ENCODE measurements at places on chromosomes 7 and 10.

GRCh38 chr10:110254467-110254866, 47.1 kb downstream of the MXI1 start:
- no peak for DNase-seq

DNA sequence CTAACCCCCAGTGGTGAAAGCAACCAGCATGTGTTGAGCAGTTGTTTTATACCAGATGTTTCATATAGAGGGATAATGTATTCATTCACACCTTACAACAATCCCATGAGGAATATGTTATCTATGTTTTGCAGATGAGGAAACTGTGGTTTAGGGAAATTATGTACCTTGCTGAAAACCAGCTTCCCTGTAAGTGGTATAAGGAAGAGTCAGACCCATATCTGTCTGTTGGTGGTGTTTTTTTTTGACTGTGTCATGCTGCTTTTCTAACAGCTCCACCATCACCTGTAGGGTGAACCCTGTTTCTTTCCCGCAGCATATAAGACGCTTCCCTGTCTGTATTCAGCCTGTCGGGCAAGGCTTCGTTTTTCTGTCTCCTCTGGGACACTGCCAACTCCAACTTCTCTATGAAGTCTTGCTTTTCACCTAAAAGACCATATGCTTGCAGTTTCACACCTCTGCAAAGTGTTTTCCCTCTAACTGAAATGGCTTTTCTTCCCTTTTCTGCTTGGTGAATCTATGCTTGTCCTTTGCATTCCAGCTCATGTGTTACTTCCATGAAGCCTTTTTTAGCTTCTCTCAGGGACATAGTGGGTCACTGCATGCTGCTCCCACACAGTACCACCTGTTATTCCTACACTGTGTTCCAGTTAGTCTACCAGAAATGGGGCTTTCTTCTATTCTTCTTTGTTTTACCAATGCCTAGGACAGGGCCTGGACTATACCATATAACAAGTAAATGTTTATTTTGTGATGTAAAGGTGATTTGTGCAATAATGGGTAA, 92.8 kb downstream of the ST7 start:
- DNase-seq: no peak

DNA sequence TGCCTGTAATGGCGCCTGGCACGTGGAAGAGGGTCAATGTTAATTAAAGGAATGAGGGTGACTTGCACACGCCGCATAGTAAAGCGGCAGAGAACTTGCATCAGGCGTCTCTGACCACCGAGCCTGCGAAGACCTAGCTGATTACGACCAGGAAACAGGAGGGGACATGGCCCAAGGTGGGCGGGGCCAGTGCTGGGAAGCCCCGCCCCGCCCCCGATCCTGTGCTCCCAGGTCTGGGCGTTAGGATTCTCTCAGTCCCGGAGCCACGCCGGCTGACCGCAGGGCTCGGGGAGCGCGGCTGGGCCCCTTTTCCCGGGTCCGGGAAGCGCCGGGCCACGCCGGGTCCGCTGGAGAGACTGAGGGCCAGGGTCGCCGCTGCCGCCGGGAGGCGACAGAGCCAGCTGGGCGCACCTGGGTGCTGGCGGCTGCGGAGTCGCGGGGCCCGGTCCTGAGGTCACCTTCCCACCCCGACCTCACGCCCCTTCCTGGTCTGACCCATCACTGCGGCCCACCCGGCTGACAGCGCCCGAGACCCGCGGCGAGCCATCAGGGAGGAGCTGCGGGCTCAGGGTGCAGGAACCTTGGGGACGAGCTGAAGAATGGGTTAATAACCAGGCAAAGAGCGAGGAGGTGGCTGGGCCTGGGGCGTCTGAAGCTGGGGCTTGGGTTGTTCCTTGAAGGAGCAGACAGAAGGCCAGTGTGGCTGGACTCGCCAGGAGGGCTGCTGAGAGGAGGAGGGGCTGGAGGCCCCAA, 23.0 kb upstream of the GRID1 start:
- peak; percentile 45 for DNase-seq

DNA sequence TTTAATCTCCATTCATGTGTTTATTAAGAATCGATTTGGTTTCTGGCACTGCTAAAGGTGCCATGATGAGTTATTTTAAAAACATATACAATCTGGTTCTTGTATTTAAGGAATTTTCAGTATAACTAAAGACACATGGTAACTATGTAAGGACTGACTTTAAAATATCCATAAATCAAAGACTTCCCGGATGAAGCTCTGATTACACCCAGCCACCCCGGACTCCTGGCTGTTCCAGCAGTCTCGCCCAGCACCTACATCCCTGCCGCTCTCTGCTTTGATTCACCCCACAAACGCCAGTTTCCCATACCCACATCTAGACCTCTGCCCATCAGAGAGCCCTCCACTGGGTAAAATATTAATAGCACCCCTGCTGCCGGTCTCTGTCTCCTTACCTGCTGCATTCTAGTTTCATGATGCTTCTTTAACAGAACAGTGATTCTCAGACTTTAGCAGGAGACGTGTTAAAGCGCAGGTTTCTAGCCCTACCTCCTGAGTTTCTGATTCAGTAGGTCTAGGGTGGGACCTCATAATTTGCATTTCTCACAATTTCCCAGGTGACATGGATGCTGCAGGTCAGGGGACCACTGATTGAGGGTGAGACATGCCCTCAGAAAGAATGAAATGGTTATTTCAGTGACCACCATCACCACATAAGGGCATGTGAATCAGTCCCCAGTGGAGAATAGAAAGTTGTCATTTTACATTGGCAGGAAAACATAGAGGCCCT, 185.7 kb downstream of the KIAA1217 start:
- no peak for DNase-seq

- DNase-seq: no peak
Measured at GRCh38 chr7:82840061-82840460, 322.6 kb downstream of the PCLO start.

DNA sequence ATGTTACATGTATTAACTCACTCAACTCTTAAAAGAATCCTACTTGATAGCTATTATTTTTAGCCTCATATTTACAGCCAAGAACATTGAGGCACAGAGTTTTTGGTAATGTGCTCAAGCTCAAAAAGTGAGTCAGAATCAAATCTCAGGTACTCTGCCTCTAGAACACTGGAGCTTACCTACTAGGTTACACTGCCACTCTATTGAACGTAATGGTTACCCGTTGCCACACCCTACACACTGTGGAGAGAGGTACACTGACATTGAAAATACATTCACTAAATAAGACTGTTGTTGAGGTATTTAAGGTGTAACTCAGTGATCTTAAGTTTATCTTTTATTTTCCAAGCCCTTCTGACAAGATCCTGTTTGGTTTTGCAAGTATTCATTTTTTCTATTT, 17.9 kb downstream of the SLC26A3 start:
- no peak for DNase-seq

DNA sequence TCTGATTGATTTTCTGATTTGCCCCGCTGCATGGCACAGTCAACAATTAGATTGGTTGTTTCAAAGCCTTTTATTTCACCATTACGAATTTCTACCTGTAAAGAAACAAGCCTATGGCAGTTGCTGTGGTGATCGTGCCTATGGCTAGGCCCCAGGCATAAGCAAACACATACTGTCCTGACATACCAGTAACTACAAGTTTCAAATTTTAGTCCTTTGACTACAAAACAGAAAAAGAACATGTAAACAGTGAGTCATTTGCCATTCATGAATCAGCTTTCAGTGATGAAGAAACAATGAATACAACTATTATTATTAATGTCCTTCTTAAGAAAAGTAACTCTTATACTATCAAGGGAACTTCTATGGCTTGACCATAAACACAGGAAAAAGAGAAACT, 168.0 kb upstream of the LRRN3 start:
- DNase-seq: no peak

- no peak for DNase-seq
Measured at GRCh38 chr10:88889559-88890337, 9.7 kb downstream of the STAMBPL1 start.

GRCh38 chr7:157433628-157434027, 96.8 kb downstream of the DNAJB6 start:
- DNase-seq: no peak

GRCh38 chr10:35876248-35876647, 234.2 kb upstream of the FZD8 start:
- DNase-seq: no peak

DNA sequence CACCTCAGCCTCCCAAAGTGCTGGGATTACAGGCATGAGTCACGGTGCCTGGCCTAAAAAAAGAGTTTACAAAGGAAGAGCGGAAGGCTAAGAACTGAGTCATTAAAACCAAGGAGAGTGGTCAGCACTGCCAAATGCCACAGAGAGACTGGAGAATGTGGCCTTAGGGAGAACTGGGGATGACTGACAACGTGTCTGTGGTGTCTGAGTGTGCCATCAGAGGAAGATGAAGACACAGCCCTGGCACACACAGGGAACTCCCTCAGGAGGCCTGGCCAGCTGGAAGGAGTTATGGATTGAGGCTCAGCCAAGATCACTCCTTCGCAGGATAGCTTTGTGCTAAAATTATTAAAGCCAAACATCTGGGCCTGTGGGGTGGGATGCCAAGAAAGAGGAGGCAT, 3.9 kb upstream of the INA start:
- DNase-seq: no peak

DNA sequence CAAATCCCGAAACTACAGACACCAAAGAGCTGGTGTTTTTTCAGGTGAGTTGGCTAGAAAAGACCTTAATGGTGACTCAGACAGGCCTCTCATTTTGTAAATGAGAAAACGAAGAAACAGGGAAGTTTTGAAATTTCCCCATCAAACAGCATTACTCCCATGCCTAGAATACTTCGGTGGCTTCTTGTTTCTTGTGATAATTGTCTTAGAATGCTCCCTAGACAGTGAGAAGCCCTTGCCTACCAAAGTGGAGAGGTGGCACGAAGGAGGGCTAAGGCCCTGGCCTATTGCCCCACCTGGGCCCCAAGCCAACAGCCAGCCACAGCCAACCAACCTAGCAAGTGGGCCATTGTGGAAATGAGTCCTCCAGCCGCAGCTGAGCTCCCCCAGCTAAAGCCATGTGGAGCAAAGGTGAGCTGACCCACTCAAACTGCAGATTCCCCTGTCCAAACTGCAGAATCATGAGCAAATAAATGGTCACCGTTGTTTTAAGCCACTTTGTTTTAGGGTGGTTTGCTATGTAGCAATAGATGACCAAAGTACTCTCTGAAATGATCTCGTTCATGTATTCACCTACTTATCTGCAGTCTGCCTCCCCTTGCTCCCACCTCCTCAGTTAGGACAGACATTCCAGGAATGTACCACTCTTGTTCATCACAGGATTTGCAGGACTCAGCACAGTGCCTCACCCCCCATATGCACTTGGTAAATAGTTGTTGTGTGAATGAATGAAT, 97.7 kb upstream of the FGFR2 start:
- no peak for DNase-seq

GRCh38 chr7:141320287-141320686, 230.9 kb upstream of the AGK start:
- DNase-seq: no peak

DNA sequence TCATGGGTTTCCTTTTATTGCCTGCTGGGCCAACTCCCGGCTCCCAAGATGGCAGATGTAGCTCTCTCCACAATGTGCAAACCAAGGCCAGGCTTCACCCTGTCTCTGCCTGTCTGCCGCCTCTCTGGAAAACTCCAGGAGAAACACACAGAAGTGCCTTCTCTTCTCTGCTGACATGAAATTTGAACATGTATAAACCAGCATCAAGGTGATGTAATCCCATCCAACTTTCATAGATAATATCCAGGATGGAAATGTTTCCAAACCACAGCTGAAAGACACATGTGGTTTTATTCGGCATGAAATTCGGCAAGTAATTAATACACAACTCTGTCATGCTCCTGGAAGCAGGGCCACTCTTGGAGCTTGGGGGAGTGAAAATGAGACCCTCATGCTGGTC, 297.2 kb downstream of the C7orf25 start:
- no peak for DNase-seq

DNA sequence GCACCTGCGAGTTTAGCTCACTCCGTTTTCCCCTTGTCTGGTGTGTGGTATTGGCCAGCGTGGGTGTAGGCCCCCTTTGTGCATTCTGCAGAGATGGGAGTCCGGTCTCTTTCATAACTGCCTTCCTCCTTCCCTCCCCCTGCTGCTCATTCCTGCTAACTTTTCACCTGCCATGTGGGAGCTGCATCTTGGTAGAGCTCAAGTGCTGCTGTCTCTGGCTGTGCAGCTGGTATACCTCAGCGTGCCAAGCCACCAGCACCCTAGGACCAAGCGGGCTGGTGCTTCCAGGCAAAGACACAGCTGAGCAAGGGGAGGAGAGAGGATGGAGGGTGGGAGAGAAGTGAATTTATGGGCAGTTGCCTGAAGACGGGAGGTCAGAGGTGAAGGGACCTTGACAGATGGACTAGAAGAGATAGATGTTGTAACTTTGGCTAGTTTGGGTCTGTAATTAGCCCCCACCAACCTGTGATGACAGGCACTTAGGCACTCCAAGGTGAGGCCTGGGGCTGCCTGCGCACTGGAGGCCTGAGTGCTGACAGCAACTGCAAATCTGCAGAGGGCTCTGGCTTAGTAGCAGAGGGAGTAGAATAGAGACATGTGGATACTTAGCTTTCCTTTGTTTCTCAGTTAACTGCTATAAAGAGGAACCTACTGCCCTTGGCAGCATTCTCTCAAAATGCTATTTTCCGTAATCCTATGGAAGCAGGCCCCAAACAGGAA, 148.8 kb upstream of the AGK start:
- DNase-seq: no peak

- no peak for DNase-seq
Measured at GRCh38 chr7:28748346-28748745, 209.8 kb downstream of the TRIL start.

DNA sequence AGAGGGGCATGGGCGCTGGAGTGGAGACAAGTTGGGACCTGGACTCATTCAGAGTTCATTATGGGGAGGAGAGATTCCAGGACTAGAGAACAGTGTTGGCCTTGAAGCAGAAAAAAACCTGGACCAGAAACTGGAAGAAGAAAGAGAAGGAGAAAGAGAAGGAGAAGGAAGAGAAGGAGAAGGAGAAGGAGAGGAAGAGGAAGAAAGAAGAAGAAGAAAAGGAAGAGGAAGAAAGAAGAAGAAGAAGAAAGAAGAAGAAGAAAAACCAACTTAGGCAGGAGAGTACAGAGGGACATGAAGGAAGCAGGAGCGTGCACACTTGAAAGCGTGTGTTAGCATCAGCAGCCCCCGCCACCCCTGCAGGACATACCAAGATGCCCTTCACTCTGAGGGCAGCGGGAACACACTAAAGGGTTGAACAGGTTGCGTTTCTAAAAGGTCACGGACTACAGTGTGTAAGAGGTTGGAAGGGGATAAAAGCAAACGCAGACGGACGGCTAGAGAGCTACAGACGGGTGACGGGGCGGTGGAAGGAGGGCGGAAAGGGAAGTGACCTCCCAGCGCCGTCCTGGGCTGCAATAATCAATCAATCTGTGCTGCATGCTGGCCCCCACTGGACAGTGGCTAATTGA, 95.3 kb downstream of the SEC61G start:
- no peak for DNase-seq

DNA sequence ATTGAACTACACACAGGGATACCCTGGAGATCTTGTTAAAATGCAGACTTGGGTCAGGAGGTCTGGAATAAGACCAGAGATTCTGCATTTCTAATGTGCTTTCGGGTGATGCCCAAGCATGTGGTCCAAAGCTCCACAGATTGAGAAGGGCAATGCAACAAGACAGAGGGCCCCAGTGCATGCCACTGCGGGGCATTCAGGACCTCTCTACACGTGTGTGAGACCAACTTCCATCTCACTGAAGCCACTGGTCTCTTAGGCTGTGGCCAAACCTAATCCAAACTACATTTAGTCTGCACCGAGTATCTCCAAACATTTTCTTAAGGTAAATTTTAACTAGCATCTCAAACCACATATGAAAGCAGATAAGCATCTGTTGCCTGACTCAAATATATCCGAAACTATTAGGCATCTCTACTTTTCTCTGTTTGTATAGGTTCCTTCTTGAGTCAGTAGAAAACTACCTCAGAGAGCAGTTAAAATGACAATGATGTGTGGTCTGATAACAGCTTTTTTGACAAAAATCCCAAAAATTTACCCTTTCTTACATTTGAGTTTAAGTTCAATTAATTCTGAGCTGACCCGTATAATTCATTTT, 107.5 kb downstream of the ELMO1 start:
- DNase-seq: no peak

Measured in neural crest cell (in vitro differentiated cells).